ENCODE measurements at places on chromosomes 11 and 22.
A peak's percentile ranks its signal among the peaks of the same experiment; 100 is the strongest.

GRCh38 chr11:689625-690024 is 5.4 kb downstream of the DEAF1 start:
- DNase-seq: no peak

- DNase-seq: no peak
These were observed 8.0 kb upstream of the PMM1 start for GRCh38 chr22:41597635-41597953.

GRCh38 chr11:69395287-69395686 is 86.2 kb upstream of the LINC01488 start:
- no peak for DNase-seq

DNA sequence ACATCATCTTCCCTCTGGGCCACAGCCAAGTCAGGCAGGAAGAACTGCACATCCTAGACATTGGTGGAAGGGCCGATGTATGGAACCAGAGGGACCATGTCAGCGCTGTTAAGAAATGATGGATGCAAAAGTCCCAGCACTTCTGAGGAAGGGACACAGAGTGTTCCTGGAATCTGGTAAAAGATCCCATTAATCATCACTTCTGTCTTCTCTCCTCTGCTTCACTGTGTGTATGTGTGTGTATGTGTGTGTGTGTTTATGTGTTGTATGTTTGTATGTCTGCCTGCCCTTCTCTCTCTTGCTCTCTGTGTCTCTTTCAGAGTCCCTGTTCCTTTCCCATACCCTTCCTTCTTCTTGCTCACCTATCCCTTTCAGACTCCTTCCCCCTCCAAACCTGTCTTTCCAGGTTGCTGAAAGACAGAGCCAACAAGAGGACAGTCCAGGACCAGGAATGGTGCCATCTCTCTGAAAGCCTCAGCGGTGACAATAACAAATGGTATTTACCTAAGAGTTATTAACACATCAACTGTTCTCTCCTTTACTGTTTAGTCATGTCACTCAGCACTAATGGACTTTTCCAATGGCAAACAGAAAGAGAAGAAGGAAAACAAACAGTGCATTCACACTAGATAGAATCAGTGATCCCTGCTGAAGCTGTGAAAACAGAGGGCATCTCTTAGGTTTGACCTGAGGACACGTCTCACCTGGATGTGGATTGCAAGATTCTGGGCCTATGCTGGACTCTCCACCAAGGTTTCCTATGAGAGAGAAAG is 47.1 kb downstream of the EHF start:
- DNase-seq: no peak

- DNase-seq: no peak
These were observed 21.4 kb upstream of the FLRT1 start for GRCh38 chr11:64014356-64014755.

DNA sequence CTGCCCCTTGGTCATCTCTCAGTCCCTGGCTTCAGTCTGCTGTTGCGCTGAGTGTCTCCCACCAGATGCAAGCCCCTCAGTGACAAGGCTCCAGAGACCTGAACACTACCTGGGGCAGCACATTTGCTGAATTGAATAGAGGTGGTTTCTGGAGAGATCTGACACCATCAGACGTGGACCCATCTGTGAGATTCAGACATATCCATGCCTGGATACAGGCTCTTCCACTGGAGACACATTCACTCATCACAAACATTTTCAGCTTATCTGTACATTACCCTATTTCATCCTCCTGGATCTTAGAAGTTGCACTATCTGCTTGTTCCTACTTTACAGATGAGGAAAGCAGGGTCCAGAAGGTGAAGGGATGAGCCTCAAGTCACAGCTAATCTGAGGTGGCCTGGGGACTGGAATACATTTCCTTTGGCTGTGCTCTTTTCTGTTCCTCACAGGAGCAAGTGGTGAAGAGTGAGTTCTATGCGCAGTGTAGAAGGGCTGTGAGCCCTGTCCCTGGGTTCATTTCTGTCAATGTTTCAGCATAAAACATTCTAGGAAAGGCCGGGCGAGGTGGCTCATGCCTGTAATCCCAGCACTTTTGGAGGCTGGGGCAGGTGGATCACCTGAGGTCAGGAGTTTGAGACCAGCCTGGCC is 19.0 kb downstream of the ATG16L2 start:
- no peak for DNase-seq

GRCh38 chr11:23772081-23772480 is 724.8 kb upstream of the LUZP2 start:
- DNase-seq: no peak

DNA sequence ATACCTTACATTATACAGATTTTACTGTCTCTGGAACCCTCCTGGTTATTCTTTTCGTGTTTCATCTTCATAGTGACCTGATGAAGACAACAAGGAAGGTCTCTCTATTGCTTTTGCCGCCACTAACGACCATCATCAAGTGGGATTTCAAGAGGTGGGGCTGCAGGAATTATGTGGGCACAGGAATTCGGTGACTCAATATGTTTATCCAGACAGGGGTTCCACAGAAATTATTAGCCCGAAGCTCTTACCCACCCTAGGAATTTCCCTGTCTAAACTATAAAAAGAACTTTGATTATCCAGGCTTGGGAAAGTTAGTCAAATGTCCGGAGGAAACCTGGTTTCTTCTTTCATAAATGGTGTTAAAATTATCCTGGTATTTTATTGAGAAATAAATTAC is 566.8 kb upstream of the TENM4 start:
- peak; percentile 31 for DNase-seq

DNA sequence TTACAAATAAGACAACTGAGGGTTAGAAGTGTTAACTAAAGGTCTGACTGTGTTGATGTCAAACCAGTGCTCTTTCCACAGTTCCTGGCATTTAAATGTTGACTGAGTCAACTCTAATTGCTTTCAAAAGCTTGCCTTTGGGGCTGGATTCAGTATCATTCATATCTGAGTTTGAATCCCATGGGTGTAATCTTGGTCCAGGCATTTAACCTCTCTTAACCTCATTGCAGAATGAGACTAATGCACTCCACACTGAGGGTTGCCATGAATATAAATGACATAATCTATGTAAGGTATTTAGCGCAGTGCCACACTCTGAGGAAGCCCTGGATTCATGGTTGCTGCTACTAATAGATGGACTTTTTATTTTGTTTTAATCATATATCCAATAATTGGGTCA is 274.3 kb downstream of the DDX10 start:
- DNase-seq: no peak

GRCh38 chr11:14764579-14765527 is 121.2 kb downstream of the PDE3B start:
- DNase-seq: peak; percentile 68

DNA sequence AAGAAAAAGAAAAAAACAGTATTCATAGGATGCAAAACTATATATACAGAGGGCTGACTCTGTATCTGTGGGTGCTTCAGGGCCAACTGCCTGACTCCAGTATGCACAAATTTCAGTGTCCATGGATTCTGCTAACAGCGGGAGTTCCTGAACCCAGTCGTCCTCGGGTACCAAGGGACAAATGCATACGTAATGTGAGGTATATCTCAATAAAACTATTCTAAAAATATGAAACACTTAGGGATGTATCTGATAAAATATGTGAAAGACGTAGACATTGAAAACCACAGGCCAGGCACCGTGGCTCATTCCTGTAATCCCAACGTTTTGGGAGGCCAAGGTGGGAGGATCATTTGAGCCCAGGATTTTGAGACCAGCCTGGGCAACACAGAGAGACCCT is 13.9 kb upstream of the COMT start:
- DNase-seq: no peak

DNA sequence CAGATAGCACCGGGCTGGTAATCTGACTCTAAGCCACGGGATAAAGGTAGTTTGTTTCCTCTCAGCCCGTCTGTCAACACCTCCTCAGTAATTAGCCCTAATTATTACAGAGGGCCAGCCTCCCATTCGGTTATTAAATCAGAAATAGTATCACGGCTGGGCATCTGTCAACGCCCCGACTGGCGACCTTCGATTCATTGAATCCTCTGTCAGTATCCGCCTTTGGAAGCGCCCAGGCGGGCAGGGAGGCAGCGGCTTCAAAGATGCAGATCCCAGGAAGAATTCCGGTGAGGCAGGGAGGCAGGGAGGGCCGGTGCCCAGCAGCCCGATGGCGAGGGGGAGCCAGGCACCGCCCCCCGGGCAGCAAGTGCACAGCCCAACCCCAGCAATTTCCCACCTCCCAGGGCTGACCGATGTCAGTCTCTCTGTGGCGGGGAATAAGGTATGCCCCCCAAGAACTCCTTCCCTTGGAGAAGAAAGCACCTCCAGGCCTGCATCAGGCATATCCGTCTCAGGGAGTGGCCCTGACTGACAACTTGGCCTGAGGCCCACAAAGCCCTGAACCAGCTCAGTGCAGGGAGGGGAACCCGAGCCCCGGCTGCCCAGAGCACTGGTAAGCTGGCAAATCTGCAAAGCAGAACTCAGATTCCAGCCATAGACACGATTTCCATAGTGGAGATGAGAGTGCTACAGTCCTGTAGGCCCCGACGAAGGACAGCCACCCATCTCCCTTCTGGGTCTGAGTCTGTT is 11.4 kb downstream of the GNB1L start:
- no peak for DNase-seq

DNA sequence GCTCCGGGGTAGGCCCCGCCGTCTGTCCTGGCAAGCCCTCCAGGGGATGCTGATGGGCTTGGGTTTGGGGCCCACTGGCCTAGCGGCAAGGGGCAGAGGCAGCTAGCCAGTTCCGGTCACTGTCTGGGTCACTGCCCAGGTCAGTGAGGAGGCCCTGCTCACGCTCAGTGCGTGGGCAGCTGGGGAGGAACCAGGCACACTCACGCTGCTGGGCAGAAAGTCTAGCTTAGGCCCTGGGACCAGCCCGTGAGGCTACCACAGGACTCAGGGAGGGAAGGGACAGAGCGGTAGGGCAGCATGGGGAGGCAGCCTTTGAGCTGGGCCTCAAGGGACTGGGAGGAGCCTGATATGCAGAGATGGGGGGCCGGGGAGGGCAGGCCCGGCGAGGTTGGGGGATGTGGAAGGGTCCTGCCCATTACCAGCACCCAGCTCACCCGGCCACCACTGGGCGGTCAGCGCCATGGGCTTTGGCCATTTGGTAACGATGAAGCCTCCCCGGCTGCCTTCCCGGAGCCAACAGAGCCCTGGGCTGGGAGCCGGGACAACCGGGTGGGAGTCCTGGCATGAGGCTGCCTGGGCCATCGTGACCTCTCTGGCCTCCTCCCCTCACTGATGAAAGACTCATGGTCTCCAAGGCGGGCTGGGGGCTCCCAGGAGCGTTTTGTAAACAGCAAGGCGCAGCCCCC is 14.2 kb downstream of the SHISAL1 start:
- DNase-seq: no peak

DNA sequence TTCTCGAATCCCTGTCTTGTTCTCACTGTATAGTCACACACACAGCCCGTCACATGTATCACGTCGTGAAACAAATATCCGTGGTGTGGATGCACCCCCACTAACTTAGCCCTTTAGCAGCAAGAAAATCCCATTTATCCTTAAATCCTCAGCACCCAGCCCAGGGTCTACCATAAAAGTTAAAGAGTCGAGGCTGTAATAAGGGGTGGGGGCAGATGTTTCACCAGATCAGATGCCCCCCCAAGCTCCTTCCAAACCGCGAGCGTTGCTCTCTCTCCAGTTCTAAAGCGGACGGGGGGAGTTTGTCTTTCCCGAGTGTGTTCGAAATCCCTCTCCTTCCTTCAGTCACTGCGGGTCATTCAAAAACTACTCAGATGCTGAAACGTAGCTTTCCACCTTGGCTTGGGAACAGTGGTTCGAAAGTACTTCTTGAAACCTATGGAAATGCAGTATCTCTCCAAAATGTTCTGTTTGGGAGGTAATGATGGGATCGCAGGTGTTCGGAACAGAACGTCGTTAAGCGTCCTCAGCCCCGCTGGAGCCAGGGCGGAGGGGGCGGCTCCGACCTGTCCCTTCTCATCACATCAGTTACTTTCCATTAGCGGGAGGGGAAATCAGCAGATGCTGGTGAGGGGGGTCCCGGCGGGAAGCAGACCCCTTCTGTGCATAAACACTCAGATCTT is 156.2 kb downstream of the BRD1 start:
- DNase-seq: no peak

DNA sequence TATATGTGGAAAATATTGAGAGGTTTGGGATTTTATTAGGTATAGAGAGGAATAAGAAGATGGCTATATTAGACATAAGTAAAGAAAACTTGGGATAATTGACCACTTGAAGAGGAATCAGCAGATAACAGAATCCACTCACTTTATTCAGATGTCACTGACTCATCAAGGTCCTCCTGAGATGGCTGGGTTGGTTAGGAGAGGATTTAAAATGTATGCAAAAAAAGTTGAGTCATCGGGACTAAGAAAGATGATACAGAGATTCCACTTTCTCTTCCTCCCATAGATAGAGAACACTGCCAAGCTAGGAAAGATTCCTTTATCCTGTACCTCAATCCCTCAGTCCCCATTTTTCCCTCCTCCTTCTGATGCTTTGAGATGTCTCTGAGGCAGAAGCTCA is at the start of gene OR6A2:
Gene OR6A2 (minus strand): TSS at position 288 of the 400 bp plus-strand sequence. CDS start 3,981 bp downstream, outside the sequence.
- DNase-seq: peak; percentile 7

DNA sequence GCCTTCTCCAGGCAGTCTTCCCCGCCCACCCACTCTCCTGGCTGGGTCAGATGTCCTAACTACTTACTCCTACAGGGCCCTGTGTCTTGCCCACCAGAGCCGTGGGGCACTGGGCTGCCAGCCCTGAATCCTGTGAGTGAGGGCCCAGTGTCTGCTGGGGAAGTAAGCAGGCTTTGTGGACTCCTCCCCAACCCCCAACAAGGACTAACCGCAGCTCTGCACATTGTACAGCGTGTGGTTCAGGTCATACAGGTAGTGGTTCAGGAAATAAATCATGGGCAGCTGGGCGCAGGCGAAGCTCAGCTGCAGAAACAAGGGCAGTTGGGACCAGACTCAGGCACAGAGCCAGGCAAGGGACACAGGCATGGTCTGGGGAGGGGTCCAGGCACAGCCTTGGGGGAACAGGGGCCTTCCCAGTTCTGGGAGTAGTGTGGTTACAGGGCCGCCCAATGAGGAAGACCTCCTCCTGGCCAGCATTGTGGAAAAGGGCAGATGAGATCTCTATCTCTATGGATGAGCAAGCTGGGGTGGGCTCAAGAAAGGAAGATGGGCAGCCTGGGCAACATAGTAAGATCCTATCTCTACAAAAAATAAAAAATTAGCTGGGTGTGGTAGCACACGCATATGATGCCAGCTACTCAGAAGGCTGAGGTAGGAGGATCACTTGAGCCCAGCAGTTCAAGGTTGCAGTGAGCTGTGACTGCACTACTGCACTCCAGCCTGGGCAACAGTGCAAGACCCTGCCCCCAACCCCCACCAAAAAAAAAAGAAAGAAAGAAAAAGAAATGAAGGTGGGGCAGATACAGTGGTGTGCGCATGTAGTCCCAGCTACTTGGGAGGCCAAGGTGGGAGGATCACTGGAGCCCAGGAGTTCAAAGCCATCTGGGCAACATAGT is 5.5 kb downstream of the UNC93B1 start:
- DNase-seq: no peak

- no peak for DNase-seq
These were observed 5.2 kb upstream of the TNFRSF13C start for GRCh38 chr22:41931701-41932269.

- no peak for DNase-seq
These were observed 1380.6 kb upstream of the RAG2 start for GRCh38 chr11:37978647-37979046.

DNA sequence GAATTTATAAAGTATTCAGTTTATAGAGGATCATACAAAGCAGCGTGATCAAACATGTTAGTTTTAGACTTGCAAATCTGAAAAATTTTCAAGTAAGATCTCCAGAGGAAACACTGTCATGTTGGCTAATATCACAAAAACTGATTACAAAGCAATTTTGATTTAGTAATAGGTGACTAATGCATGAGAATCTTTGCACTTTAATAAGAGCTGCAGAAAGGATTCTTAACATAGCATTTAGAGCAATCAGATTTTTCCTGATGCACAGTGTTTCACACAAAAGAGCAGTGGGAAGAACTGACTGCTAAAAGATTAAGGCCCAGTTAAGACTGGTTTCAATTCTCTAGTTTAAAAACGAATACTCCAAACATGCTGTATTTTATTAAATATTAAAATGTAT is 321.2 kb downstream of the GUCY1A2 start:
- DNase-seq: peak; percentile 58
